H9 (cell line): ENCODE measurements at places on chromosomes 5 and 9. TPM values are rescaled to one million over a fixed set of nuclear protein-coding genes. Genes with fewer than 3 reads are reported as not detected.

GRCh38 chr9:37062336-37062735 lies 28.3 kb upstream of the PAX5 start:
- no peak for DNase-seq

DNA sequence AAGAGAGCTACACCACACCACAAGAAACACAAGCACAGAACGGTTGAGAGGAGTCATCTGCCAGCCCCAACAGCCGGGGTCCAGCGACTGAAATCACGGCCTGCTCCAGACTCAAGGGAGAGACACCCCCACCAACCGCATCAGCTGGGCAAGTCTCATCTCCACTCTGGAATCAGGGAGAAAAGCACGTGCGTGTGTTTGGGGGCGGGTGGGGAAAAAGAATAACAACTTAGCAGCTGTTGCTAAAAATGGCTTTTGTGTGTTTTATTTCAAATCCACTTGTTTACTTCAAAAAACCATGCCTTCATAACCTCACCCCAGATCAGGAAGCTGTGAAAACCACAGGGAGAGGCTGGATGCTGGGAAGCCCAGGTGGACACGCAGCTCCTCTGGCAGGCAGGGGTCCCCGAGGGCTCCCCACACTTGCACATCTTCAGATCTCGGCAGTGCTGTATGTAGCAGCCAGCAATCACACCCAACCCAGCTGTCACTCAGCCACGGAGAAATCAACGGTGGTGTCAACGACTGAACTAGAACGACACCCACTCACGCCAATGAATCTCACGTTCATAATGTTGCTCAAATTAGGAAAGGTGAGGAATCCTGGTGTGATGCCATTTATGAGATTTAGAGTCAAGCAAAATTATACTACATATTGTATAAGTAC lies 19.0 kb downstream of the PNPLA7 start:
- DNase-seq, result no peak

GRCh38 chr5:105670596-105670995 lies 2000.1 kb downstream of the EFNA5 start:
- no peak for DNase-seq

GRCh38 chr5:147751156-147751830 lies 31.2 kb downstream of the JAKMIP2 start:
- no peak for DNase-seq

GRCh38 chr5:38596981-38597380 lies 40.5 kb upstream of the LIFR start:
- no peak for DNase-seq

DNA sequence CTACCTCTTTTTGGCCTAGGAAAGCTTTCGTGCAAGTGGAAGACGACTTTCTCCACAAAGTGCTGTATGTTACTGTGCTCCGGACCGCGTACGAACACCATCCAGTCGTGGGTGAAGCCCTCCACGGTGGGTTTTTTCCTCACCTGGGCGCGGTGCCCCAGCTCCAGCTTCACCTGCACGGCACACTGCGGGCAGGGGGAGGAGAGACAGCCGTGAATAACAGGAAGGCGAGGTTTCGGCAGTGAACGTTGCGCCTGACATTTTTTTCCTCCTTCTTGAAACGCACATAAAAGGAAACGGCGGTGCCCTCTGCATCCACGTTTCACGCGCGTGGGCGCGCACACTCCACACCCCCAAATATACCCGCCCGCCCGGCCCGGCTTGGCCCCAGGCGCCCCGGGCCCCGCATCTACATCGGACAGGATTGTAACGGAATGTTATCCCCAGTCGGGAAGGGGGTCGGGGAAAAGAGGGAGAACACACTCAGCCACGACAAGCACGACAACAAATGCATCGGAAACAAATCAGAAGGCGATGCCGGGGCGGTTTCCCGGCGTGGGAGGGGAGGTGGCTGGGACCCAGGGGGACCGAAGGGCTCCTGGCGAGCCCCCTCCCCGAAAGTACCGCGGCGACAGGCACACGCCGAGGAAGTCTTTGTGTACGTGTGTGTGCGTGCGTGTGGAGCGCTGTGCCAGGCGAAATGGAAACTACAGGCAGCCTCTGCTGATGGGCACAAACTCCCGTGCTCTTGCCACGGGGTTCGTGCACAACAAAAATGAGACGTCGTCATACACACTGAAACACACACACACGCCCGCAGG lies 1.4 kb downstream of the MLLT3 start:
- peak; percentile 42 for DNase-seq

DNA sequence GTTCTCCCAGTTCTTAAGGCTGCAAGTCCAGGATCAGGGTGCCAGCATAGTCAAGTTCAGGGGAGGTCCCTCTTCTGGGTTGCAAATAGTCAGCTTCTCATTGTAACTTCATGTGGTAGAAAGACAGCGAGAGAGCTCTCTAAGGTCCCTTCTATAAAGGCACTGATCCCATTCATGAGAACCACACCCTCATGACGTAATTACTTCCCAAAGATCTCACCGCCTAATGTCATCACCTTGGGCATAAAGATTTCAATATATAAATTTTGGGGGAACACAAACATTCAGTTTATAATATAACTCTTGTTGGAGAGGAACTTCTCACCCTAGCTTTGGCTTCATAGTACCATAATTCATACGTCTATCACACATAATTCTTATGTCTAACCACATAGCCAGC lies 203.9 kb upstream of the VLDLR start:
- no peak for DNase-seq

DNA sequence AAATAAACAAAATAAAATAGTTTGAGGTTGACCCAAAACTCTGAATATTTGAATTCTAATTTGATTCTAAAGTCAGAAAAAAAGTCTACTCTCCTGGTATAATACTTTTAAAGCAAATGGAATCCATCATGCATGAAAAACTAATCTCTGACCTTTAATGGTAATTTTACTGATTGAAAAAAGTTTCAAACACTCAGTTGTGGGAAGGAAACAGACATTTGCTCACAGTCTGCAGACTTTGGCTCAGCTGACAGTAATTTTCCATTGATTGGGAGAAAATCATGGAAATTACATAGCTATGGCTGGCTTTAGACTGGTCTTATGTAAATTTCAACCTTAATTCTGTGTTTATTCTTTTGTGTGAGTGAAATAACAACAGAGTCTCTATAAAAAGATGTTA lies 574.3 kb downstream of the PDE4D start:
- no peak for DNase-seq

Gene TMEM252
- not detected in 2 replicates for total RNA-seq

DNA sequence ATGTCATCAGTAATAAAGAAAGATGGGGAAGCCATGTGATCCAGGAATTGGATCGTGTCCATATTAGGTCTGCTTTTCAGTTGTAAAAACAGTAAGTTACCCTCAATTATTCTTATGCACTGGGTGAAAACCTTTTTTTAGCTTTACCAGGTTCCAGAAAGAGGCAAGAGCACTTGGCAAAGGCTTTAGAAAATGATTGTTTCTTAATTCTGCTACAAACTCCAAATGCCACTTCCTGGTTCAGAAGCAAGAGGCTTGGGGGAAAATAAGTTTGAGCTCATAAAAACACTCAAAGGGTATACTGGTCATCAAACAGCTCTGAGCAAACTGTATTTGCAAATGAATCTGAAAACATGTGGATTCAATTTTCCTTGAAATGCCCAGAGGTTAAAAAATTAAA lies 615.6 kb downstream of the EBF1 start:
- DNase-seq, result no peak
